Foreskin keratinocyte (primary cell): ENCODE measurements at places on chromosomes 12 and 14.

DNA sequence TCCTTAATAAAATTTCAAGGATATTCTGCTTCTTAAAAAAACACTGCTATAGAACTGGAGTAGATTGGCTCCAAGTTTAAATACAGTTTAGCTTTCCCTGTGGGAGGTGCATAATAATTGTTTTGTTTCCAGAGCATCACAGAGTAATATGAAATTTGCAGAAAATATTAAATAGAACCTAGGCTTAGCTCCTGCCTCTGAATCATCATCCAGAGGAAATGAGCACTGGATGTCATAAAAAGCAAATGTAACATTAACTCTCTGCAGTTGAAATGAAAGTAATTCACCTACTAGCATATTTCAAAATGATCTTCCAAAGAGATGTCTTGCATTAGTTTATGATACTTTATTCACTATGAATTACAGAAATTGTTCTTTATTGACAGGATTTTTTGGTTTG, 769.8 kb downstream of the C12orf50 start:
- no peak for DNase-seq

GRCh38 chr14:34300882-34301734, 160.9 kb downstream of the SPTSSA start:
- DNase-seq, result peak; percentile 52

- DNase-seq, result no peak
Observed at GRCh38 chr12:113506867-113507266, 35.2 kb upstream of the LHX5 start.

DNA sequence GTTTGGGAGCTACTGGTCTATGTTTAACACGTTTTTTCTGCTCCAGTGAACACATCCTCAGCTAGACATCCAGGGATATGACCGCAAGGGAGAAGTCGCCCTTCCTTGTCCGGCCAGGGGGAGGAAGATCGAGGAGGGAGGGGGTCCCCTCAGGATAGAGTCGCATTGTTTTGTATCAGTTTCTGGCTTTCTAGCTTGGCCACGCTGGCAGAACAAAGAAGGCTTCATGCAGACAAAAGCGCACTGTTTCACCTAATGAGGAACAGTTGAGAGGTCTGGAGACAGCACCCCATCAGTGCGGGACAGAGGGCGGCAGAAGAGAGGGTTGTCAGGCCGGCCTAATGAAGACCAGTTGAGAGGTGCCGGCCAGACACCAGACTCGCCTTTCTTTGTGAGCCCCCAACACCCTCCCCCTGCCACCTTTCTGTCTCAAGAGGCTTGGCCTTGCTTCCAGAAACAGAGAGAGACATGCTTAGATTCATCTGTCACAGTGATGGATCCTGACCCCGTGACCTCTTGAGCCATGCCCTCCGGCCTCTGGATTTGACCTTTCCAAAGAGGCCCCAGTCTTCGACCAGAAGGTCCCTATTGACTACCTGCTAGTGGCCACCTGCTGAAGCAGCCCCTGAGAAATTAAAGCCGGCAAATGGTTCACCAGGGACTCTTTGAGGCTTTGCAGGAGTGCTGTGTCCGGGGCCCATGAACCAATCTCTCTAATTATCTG, 254.7 kb upstream of the TBX3 start:
- no peak for DNase-seq

- DNase-seq, result no peak
Observed at GRCh38 chr12:49098035-49098451, 3.4 kb upstream of the DHH start.

GRCh38 chr14:24172261-24172860, 481 bp downstream of the REC8 start:
- DNase-seq, result no peak

- DNase-seq, result no peak
Observed at GRCh38 chr14:92431199-92431725, 82.3 kb upstream of the RIN3 start.

- DNase-seq, result no peak
Observed at GRCh38 chr12:28460420-28461130, 270.3 kb downstream of the CCDC91 start.

DNA sequence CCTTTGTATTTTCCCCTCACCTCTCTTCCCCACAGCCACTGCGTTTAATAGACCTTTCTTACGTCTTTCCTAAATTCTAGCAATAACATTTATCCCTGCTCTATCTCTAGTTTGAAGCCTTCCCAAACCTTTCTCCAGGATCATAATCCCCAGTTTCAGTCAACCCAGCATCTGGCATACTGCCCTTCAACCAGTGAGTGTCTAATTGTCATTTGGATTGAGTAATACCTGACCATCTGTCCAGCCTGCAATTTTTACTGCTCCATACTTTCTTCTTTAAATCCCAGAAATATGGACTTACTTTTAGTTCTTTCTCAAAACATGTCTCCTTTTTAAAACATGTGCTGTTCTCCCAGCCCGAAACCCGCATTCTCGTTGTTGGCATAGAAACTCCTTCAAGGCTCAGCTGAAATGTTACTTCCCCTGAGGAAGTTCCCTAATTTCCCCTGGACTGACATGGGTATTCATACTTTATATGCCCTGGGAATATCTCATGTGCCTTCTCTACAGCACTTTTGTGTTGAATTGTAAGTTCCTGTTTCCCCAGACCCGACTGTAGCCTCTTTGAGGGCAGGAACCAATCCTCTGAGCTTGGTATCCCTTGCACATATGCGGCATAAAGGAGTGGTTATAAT, 65.1 kb upstream of the ETV6 start:
- no peak for DNase-seq

DNA sequence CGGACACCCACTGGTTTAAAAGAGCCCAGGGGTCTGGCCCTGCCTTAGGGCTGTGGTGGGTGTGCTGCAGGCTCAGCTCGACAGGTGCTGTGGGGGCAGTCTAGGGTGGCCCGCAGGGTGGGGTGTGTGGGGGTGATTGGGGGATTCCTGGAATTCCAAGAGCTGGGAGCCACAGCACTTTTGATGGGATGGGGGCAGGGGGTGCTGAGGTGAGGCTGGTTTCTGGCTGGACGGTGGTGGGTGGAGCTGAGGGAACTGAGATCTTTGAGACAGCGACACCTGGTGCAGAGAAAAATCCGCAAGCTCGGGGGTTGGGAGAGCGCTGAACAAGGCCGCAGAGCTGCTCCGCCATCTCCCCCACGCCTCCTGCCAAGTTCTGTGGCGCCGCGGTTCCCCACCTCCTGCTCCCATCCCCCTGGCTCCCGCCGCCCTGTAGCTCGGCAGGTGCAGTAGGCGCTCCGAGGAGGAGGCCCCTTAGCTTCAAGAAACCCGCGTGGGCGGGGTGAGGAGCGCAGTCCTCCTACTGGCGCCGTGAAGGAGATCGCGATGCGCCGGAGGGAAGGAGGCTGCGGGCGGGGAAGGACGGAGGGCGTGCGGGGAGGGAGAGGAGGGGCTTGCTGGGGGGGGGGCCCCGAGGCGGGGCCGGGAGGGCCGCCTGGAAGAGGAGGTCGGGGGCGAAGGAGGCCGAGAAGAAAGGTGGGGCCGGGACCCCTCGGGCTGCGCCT, 1.3 kb upstream of the TEDC1 start:
- no peak for DNase-seq

DNA sequence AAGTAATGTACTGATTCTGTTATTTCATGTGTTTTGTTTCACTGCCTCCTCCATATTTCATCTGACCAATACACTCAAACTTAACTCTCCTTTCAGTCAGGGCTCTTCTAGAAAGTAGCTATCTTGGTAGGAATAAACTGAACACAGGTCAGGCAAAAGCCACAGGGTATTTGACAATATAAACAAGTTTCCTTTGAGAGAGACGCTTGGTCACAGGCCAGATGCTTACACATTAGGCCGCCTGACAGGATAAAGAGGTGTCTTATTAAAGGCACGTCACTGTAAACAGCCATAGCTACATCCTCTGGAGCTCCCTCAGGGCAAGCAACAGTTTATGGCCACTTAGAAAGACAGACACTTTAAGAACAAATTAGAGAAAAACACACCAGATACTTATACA, 607.5 kb downstream of the SLC6A15 start:
- no peak for DNase-seq

- DNase-seq, result peak; percentile 62
Observed at GRCh38 chr14:93112891-93113677, 2.6 kb downstream of the ITPK1 start.

DNA sequence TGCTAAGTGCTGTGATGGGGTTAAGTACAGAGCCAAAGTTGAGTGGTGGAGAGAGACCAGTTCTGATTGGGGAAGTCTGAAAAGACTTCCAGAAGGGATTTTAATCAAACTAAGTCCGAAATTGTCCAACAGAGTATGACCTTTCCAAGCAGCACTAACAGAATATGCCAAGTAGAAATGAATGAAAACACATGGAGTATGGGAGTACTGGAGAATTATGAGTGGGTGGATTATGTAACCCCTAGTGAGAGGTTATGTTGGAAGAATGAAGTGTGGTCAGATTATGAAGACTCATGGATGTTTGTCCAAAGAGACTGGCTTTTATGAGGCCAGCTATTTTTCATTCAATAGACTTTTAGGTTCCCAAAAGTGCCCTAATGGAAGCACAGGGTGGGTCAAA, 94.0 kb upstream of the PLEKHA5 start:
- no peak for DNase-seq

DNA sequence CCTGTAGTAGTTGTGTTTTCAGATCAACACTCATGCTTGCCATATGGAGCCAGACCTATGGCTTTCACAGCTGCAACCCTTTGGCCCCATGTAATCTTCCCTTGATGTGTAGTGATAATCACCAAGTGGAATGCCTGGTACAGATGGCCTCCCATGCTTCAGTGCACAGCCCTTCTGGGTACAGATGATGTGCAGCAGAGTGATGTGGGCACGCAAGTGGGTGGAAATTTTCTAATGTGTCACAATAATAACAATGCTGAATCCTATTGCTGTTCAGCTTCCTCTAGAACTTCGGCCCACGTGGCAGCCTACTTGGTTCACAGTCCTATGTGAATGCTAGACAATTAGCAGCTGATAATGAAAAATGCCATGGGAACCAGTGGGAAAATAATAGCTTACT, 188.1 kb downstream of the SNAPC1 start:
- no peak for DNase-seq
